ENCODE measurements at places on chromosomes 16 and 17.

GRCh38 chr17:58399974-58400373, 17.4 kb downstream of the RNF43 start:
- DNase-seq = no peak

DNA sequence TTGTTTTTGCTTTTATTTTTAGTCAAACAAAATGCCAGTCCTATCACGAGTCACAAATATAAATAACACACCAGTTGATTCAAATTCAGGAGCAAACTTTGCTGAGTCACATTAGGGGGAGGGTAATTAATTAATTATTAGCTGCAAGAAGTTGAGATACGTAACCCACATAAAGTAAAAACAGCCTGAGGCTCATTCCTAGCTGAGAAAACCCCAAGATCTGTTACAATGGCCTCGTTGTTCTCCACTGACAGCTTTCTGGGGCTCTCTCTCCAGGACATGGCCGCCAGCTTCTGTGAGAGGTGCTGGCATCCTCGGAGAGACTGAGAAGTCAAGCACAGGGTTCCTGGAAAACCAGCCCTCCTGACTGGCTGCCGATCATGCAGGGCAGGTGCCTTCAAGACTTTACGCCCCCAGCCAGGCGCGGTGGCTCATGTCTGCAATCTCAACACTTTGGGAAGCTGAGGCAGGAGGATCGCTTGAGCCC, 11.1 kb downstream of the RAB40B start:
- no peak for DNase-seq

DNA sequence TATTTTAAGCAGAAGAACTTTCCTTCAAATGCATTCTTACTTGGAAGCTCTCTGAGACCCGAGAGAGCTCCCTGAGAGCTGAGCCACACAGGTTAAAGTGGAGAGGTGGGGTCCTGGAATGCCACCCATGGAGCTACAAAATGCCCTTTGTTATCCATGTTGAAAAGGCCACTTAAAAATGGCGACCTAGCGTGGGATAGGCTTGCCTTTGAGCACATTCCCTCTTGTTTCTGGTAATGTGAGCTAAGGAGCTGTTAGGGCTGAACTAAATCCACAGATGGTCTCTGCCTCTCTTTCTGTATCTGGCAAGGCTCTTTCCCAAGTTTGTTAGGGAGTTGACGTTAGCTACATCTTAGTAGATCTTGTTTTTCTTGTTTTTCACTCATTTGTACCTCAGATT, 171.6 kb downstream of the SNX29 start:
- DNase-seq = no peak

DNA sequence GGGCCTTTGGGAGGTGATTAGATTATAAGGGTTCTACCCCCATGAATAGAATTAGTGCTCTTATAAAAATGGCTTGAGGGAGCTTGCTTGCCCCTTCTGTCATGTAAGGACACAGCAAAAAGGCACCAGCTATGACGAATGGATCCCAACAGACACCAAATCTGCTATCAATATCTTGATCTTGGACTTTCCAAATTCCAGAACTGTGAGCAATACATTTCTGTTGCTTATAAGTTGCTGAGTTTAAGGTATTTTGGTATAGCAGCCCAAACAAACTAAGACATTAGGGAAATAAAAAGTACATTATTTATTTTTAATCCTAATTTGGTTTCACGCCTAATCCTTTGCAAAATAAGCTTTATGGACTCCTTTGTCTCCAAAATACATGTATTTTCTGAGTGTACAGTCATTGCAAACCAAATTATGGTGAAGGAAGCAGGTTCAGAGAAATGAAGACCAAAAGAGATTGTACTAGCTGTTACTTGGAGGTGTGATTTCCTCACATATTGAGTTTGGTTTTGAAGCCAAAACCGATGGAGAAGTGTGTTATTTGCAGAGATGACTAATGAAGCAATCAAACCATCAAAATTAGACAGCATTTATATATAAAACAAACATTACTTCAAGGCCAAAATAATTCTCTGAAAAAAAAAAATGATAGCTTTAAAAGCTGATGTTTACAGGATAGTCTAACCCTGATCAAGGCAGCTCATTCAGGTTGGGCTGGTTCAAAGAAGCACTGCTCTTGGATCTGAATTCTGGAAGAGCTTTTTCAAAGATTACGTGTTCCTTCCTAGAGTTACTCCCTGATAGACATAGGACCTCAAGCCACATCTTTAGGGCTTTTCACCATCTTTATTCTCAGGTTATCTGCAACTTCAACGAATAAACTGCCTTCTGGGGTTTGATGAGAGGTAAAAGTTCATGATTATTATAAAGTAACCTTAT, 71.6 kb downstream of the MYO1D start:
- DNase-seq = no peak

- no peak for DNase-seq
Observed at GRCh38 chr16:27344721-27345120, 30.9 kb downstream of the IL4R start.

- peak; percentile 29 for DNase-seq
Observed at GRCh38 chr16:52497067-52497816, 49.7 kb downstream of the TOX3 start.

- peak; percentile 11 for DNase-seq
Observed at GRCh38 chr16:77918809-77919707, 103.3 kb upstream of the CLEC3A start.

- no peak for DNase-seq
Observed at GRCh38 chr17:77530591-77530990, 389.8 kb downstream of the SEC14L1 start.

DNA sequence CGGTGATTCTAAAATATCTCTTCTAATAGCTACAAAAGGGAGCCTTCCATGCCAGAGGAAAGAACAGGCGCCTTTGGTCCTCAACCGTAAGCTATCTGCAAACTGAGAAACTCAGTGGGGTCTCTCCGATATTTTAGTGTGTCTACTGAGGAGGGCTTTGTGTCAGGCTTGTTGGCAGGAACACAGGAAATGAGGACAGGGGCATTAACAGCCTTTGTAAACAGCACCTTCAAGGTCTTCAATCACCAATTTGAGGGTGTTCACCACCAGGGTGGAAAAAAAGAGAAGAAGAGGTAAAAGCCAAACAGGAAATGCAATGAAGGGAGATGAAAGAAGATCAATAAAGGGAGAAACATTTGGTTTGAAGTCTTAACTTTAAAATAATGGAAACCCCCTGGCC, 580.1 kb upstream of the SALL1 start:
- DNase-seq = no peak

GRCh38 chr17:45261577-45262515, at the start of gene SPATA32:
Gene SPATA32 (minus strand): TSS chr17:45262094. CDS start chr17:45262016, 78 bp downstream.
- DNase-seq = peak; percentile 26

DNA sequence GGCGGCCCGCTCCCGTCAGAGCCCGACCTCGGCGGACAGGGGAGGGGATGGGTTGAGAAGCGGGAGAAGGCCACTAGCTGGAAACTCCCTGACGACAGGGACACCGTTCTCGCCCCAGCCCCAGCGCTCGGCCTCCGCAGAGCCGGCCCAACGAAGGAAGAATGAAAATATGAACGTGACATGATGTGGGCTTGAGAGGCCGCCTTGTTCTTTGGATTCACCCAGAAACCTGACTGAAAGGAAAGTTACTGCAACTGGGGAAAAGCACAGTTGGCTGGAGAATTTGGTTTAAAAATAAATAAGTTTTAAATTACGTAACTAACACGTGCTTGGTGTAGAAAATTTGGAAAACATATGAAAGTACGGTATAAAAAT, 21.1 kb downstream of the NPTX1 start:
- DNase-seq = peak; percentile 48

GRCh38 chr17:60151355-60151754, 1.6 kb downstream of the CA4 start:
- DNase-seq = no peak

- DNase-seq = no peak
Observed at GRCh38 chr16:81894592-81894991, 115.5 kb downstream of the PLCG2 start.

DNA sequence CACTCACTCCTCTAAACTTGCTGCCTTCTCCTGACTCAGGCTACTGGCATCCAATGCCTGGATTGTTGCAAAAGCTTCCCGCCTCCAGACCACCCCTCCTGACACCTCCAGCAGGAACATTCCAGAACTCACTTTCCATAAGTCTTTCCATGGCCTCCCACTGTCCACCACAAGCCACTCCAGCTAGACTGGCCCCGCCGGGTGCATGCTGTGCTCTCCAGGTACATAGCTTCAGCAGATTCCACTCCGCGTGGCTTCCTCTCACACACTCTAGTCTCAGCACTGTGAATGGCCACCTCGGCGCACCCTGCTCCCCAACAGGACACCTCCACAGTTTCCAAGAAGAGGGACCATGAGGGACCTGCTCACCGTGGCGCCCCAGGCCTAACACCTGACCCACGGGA, 25.9 kb upstream of the FAAP100 start:
- DNase-seq = no peak

DNA sequence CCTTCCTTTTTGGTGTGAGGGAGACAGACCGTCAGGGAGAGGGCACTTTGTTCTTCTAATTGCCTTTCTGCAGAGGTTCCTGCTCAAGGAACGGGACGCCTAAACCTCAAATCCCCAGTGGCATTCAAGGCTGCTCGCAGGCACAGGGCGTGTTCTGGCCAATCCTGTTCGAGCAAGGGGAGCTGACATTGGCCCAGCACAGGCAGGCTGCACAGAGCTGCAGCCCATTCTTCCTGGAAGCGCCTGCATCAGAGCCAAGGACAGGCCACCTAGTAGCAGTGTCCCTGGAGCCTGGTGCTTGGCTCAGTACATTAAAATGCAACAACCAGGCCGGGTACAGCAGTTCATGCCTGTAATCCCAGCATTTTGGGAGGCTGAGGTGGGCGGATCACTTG, 72.2 kb upstream of the CREBBP start:
- DNase-seq = no peak

GRCh38 chr17:77441940-77442339, 301.2 kb downstream of the SEC14L1 start:
- no peak for DNase-seq

DNA sequence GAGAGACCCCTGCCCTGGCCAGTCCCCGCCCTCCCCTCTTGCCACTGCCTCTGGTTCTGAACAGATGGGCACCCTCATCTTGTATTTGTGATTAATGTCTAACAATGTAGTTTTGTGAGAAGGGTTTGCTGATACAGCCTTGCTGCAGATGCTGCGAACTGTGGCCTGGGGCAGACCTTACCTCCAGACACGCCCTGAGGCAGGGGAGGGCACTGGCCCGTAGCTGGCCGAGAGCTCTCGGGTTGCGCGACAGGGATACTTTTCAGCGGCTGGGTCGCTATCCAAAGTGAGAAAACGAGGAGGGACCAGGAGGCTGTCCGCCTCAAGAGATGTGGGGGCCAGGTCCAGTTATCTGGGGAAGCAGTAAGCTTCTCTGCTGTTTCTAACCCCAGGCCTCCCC, 21.9 kb downstream of the STH start:
- DNase-seq = no peak

GRCh38 chr17:40363111-40363827, 1.3 kb downstream of the GJD3 start:
- peak; percentile 10 for DNase-seq

- DNase-seq = no peak
Observed at GRCh38 chr16:23156946-23157460, 7.8 kb upstream of the USP31 start.

Data from NCI-H2029 (cell line).